Neural crest cell (in vitro differentiated cells): ENCODE measurements at places on chromosomes 1 and 21. TPM values are rescaled to one million over a fixed set of nuclear protein-coding genes. Genes with fewer than 3 reads are reported as not detected.

Gene SPATA46
- not detected in 2 replicates for total RNA-seq

Gene C4BPA
- not detected in 2 replicates for total RNA-seq

Gene ST6GALNAC3
- 19.4 and 22.0 TPM in 2 replicates for total RNA-seq

Gene UBL4B
- not detected in 2 replicates for total RNA-seq

Gene SELE
- total RNA-seq: not detected in 2 replicates

Gene YY1AP1
- total RNA-seq: 53.9 and 54.5 TPM in 2 replicates

Gene OR6N1
- total RNA-seq: not detected in 2 replicates

Gene UTS2
- not detected in 2 replicates for total RNA-seq

Gene MSTO1
- total RNA-seq: 82.4 and 92.4 TPM in 2 replicates

DNA sequence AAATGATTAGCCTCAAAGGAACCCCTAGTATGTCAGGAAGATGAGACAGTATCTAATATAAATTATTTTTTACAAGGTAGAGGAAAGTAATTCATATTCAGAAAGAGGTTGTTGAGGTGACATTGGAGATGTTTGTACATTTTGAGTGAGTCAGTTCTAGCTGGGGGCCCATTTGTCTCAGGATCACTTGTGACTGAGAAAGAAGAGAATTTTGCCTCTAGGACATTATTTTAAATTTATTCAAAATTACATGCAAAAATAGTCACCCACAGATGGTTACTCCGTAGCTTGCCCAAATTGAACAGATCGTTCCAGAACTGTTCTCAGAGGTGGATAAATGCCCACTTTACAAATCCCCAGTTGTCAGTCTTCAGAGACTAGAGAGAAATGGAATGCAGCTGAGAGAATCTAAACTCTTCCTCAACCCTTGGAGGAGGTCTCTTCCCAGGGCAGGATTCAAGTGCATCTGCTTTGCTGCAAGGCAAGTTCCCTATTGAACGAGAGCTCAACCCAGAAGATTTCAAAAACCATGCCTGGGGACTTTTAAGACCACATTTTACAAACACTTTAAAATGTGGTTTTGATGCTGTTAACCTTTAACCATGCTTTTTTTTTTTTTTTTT, 987.8 kb upstream of the ADAMTS5 start:
- no peak for DNase-seq

DNA sequence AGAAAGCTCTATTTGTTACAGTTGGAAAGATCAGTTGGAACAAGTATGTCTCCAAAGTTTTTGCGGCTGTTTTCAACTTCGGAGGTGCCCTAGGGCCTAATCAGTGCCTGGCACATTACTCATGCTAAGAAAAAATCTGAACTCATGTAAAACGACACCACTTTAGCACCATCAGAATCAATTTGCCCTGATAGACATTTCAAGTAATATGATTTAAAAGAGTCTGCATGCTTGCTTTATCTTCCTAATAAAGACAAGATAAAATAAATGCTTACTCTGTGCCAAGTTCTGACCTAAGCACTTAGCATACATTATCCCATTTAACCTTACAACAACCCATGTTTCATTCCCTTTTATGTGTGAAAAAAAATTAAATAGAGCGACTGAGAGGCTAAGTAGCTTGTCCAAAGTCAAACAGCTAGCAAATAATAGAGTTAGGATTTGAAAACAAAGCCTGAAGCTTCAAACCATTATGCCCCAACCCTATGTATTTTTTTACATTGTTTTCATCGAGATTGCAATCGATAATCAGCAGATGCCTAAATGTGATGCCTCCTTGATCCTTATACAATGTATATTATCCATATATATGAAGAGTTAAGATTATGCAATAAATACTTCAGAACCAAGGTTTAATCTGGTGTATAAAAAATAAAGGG, 91.3 kb downstream of the DENND1B start:
- DNase-seq: no peak

GRCh38 chr21:37558676-37559211, 192.2 kb downstream of the DYRK1A start:
- DNase-seq: no peak

- DNase-seq: no peak
Observed at GRCh38 chr1:89005286-89006151, 13.1 kb upstream of the KYAT3 start.

DNA sequence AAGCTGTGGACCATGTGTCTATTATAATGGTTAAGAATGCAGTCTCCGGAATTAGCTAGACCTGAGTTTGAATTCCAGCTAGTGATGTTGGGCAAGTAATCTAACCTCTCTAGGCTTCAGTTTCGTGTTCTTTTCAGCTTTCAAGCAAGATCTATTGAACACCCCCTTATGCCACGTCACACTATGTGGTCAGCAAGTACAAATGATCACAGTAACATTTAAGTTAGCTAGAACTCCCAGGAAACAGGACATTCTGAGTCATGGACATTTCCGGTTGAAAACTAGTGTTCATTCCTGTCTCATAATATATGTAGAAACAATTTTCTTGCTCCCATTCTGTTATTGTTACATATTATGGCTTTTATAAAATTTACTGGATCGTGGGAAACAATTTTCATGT, 34.0 kb upstream of the NHLH2 start:
- no peak for DNase-seq

DNA sequence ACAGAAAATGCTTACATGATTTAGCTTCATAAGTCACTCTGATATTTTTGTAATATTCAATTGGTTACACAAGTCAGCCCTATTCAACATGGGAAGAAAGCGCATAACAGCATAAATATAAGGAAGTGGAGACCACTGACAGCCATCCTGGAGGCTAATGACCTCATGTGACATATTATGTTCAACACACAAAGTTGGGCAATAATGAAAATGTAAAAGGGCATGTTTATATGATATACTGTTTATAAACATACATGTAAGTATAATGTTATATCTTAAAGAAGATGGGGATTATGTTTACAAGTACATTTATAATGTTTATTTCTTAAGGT, 30.2 kb downstream of the EVI5 start:
- no peak for DNase-seq

DNA sequence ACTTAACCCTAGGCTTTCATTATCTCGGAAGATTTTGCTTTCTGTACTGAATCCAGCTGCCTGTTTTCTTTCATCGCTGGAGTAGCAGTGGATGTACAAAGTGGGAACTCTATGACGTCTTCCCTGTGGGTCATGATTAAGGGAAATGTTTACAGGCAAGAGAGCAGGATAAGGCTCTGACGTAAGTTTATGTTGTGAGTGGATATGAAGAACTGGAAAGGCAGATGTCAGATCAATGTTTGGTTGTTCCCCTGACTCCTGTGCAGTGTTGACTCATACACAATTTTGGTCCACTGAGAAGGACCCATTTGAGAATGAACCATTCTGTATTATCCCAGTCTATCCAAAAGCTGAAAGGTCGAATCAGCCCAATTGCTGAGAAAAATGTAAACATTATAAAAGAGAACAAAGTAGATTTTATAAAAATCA, 292.4 kb downstream of the GRIK1 start:
- DNase-seq: no peak

DNA sequence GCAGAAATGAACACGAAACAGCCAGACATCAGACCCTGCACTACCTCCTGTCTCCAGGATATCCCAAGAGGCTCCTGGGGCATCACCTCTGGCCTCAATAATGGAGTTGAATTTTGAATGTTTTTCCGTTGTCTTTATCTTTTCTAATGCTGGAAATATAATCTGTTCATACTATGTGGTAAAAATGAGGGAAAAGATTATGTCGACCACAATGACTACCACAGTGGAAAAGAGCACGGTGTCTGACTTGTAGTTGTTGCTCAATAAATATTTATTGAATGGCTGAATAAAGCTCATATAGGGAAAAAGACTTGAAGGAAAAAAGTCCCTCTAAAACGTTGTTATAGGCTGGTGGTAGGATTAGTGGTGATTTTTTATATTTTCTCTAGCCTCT, 44.6 kb upstream of the ROR1 start:
- no peak for DNase-seq

DNA sequence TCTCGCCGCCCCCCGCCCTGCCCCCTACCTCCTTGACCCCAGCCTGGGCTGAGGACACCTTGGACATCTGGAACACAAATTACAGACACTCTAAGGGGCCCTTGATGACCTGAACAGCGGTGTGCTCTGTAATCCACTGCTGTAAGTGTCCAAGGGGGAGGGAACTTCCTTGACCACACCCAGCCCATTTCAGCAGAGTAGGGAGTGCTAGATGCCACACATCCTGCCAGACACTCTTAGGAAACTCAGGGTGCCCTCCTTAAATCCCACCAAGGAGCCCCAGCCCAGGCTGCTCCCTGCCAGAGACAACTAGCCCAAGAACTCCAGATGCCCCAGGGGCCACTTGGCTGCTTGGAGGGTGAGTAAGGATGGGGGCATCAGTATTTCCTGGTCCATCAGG, 282.2 kb downstream of the RRAGC start:
- no peak for DNase-seq

GRCh38 chr1:189351960-189352359, 1125.7 kb downstream of the BRINP3 start:
- DNase-seq: no peak

GRCh38 chr1:30603081-30603858, 120.1 kb downstream of the MATN1 start:
- DNase-seq: no peak

GRCh38 chr1:246157516-246157915, 349.6 kb downstream of the SMYD3 start:
- DNase-seq: no peak

DNA sequence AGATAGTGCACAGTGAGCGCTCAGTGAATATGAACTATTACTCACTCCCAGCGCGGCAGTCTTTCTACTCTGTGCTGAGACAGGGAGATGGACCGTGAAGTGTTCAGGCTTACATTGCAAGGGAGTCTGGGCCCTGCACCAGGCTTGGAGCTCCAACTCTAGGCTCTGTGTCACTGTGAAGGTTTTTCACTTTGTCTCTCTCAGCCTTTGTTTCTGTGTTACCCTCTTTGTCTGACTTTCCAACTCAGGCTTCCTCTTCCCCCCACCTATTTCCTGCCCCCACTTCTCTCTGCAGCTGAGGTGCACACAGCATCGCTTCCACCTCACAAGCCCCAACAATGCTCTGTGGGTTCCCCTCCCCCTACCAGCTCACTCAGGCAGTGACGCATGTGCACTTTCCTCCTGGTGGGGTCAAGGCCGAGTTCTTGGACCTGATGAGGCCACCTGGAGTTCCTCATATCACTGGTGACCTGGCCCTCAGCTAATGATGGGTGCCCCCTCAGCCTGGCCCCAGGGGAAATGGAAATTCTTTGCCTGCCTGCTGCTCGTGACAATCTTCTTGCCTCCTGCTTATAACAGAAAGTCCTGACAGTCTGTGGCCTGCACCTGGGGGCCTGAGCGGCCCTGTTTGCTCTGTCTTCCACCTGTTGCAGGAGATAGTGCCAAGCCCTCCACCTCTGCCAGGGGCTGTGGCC, 1.1 kb upstream of the LCK start:
- DNase-seq: no peak

DNA sequence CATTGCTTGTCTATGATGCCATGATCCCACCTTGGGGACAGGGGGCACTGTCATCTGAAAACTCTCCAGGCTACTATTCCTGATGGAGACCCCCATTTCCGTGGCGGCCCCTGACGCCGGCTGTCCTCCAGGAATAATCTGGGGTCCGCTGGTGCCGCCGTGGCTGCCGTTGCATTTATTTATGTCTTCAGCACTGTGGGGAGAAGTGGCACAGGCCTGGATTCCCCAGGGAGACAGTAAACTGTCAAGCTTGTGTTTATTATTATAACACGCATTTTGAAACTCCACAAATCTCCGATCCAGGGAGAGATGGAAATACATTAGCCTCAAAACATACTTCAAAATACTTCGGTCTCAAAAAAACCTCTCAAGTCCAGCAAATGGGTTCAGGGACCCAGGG, 126.9 kb upstream of the C1orf174 start:
- no peak for DNase-seq

GRCh38 chr21:34174470-34174869, 101.1 kb downstream of the MRPS6 start:
- DNase-seq: no peak

GRCh38 chr1:61056573-61057439, 25.6 kb upstream of the NFIA start:
- no peak for DNase-seq

GRCh38 chr1:90381598-90381997, 335.5 kb downstream of the BARHL2 start:
- DNase-seq: no peak

DNA sequence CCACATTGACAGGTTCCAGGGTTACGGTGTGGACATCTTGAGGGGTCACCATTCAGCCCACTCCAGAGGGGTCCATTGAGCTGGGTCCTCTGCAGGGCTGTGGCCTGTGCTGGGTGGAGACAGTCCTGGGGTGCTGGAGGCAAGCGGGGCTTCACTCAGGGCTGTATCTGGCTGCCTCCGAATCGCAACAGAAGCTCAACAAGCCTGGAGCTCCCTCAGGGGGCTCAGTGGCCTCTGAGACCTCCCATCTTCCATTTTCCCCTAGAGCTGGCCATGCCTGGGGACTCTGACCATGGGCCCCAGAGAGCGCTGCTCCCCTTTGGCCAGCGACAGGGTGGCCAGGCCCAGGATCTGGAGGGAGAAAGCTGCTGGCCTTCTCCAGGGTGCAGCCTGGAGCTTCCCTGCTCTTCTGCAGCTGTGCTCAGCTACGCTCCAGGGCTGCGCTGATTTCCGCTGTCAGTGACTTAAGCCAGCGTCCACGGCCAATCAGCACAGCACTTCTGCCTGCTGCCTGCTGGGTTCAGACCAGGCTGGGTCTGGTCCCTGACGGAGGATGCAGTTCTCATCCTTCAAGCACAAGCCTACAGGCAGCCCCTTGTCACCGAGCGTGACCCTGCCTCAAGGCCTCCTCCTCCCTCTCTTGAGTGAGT, 45.0 kb upstream of the ADARB1 start:
- DNase-seq: peak; percentile 50

DNA sequence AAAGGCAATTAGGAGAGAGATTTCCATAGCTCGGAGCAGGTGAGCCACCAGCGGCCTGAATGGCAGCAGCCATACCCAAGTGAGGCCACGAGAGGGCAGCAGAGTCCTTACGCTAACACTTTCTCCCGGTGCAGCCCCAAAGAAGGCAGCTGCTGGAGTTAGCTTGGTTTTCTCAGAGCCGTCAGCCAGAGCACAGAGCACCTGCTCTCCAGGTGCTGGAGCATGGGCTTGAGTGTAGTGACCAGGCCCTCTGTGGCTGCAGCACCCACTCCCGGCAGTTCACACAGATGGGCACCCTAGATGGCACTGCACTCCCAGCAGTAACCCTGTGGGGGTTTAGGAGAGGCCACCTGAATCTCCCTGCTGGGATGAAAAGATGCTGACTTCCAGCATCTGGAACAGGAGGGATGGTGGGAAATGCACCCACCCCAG, 45.8 kb downstream of the TMCC2 start:
- peak; percentile 91 for DNase-seq

GRCh38 chr1:111867868-111868440, 112.3 kb downstream of the DDX20 start:
- DNase-seq: no peak

- no peak for DNase-seq
Observed at GRCh38 chr21:32708069-32708468, 19.7 kb downstream of the SYNJ1 start.

DNA sequence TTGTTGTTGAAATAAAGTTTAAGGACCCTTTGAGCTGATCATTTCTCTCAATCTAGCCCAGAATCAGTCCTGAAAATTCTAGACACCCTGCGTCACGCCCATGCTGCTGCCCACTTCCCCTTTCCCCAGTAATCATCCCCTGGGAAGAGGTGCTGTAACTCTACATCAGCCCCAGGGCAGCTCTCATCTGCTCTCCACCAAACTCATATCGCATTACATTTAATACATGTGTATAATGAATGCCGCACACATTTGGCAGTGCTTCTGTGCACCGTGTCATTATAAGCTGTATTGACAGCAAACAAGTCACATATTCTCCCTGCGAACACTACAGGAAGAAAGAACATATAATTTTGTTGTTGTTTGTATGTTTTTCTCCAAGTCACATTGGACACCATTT, 539.7 kb upstream of the DAB1 start:
- DNase-seq: no peak
